Astrocyte of the hippocampus (primary cell): ENCODE measurements at places on chromosomes 4 and X.

DNA sequence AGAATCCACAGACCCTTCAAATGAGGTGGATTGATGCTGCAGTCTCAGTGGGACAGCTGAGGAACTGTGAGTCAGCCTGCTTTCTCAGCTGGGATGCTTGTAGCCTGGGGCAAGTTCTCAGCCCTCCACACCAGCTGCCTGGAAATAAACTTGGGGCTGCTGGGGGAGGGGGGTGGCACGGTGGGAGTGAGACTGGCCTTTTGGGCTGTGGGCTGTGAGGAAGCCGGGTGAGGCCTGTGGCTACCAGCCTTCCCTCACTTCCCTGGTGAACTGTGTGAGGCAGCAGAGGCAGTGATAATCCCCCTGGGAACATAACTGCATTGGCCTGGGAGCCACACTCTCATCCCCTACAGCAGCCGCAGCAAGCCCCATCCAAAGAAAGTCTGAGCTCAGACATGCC, 114.5 kb upstream of the GUCY1A1 start:
- DNase-seq, result no peak

DNA sequence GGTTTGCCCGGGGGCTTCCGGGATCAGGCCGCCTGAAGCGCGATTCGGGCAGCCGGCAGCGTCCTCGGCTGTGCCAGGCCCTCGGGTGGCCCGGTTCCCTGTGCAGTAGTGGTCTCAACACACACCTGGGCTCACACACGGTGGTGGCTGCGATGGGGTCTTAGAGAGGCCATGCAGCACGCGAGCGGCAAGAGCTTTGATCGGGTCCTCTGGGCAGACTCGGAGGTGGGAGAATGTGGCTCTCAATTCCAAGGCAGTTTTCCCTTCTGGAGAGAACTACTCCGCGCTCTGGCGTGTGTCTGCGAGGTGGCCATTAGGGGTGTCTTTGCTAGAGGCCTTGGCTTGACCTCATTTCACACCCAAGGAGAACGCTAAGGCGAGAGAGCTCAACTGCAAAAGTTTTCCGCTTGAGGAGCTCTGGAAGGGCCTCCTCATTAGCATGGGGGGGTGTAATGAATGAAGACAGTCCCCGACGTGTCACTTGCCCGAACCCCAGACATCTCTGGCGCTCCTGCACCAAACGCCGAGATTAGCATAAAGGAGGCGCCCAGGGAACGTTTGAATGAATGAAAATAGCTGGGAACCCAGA, 771 bp upstream of the RBPJ start:
- peak; percentile 66 for DNase-seq

DNA sequence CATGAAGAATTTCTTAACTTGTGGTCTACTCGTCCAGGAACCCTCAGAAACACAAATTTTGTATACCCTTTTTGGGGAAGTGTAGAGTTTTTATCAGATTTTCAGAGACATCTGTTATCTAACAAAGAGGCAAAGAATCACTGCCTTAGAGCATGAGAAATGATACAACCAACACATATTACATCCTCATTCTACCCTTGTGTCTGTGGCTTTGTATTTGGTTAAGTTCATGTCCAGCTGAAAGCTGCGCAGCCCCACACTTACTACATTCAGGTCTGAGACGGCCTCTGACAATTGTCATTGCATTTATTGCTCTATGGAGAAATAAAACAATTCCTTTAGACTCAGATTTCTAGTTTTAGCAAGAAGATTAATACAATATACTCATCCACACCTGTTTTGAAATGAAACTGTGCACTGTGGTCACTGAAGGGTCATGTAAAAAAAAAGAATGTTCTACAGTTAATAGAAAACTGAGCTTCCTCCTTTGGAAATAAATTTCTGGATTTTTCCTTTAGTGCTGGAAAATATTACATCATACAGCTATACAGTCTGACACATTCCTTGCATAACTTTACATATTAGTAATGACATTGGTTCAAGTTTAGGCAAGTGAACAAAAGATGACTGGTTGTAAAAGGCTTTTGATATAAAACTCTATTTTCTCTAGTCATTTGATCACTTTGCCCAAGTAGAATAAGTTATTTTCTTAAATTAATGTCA, 39.8 kb downstream of the GLRB start:
- peak; percentile 59 for DNase-seq

DNA sequence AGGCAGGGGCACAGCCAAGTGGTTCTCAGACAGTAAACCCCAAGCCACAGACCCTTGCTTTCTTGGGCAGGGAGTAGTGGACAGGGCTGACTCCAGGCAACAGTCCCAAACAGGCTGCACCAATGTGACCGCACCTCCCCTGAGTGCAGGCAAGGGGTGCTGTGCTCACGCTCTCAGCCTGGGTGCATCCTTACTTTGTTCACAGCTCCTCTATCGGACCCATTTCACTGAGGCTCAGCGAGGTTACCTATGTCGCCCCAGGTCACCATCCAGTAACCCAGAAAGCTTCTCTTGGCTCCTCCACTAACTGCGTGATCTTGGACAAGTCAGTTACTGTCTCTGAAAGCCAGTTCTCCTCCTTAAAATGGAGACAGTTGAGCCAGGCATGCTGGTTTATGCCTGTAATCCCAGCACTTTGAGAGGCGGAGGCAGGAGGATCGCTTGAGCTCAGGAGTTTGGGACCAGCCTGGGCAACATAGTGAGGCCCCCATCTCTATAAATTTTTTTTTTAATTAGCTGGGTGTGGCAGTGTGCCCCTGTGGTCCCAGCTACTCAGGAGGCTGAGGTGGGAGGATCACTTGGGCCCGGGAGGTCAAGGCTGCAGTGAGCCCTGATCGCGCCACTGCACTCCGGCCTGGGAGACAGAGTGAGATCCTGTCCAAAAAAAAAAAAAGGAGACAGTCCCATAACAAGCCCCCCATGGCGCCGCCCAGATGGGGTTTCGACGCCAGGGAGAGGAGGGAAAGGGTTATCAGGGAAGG, 823 bp upstream of the MAN2B2 start:
- no peak for DNase-seq

DNA sequence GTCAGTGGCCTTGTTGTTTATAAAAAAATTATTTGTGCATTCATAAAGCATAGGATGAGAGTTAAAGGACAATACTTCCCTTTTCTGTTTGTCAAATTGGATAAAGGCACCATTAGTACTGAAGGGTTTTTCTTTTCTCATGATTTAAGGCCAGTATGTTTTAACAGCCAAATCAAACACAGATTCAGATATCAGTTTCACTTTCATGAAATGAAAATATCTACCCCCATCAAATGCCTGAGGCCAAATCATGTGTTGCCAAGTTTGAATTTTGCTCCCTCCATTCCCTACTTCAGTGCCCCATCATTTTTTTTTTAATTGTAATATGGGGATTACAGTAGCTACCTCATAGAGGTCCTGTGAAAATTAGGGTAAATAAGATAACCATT, 745.9 kb downstream of the RPA4 start:
- DNase-seq, result no peak

DNA sequence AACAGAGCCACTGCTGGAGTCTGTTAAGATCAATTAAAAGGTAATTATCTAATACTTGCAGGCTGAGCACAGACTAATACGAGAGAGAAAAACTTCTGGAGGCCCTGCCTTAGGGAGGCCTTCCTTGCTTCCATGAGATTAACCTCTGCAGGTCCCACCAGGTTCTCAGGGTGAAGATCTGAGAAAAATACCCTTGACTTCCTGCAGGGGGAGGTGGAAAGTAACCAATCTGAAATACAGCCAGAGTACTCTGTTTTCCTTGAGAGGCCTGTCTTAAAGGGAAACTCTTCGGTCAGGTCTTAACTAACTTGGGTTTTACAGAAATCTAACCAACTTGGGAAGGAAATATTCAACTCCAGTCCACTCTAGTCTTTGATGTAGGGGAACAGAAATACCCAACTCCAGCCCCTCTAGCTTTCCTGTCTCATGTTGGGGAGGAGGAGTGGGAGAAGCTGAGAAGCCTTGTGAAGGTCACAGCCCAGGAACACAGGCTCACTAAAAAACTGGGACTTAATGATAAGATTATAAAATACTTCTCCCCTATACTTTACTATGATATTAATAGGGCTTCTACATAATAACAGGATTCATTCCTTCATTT, 77.1 kb downstream of the TBCK start:
- DNase-seq, result peak; percentile 34

DNA sequence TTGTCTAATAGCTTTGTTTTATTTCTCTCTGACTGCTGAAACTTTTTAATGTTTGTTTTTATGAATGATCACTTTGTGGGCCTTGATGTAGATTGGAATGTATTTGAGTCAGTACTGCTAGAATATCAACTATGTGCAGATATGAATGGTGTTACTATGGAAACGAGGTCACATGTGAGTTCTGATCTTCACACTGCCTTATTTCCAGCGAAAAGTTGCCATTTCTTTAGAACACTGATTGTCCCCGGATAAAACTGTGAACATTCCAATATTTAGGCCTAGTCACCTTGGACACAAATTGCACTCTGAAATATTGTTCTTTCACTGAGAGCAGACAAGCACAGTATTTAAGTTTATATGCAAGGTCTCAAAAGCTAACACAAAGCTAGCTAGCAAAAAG, 27.2 kb upstream of the MAGED1 start:
- DNase-seq, result peak; percentile 9
